ENCODE measurements at places on chromosomes 3 and 15. TPM values are rescaled to one million over a fixed set of nuclear protein-coding genes. Genes with fewer than 3 reads are reported as not detected.

The PTH1R gene
- not detected for total RNA-seq

- no peak for ATAC-seq
Measured at GRCh38 chr3:177567833-177568232, 370.6 kb upstream of the TBL1XR1 start.

DNA sequence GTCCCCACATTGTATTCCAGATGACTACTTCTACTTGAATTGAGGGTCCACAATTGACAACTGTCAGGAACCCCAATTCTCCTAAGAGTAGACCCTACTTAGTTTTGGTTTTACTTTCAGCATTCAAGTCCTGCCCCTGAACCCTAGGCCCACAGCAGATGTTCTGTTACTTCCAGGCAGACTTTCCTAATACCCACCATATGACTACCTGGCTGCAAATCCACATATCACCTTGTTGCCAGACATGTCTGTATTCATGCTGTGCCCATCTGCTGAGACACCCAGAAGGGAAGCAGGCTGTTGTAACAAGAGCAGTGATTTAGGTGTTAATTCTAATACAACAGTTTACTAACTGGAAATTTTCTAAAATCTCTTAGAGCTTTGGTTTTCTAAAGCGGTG is 235.1 kb upstream of the CCDC54 start:
- no peak for ATAC-seq

- ATAC-seq = no peak
Measured at GRCh38 chr3:13566453-13566748, 17.5 kb downstream of the FBLN2 start.

DNA sequence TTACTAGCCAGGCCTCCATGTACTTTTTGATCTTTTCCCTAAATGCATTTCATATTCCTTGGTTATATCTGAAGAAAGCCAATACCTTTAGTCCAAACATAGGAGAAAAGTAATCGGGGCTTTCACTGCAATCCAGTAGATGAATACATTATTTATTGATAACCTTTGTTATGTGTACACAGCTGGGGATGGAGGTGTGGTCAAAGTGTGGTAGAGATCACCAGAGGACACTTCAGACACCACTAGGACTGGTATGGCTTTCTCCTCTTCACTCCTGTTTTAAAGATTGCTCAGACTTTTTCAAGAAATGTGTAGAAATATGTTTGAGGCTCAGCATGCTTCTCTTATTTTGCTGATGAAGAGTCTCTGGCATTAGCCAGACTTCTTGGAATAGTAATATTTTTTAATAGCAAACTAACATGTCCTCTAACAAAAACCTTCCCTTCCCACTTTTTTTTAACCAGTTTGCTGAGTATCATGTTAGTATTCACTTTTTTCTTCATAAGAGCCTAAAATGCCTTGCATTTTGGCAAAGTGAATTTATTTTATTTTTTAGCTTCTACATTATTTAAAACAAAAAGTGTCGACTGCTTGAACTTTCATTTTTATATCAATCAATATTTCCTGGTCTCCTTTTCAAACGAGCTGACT is 65.6 kb upstream of the MBNL1 start:
- peak; percentile 23 for ATAC-seq

The HDC gene
- total RNA-seq = 0.57 TPM

The TM4SF1 gene
- total RNA-seq = 0.35 TPM

- no peak for ATAC-seq
Measured at GRCh38 chr15:67127331-67127664, 61.9 kb downstream of the SMAD3 start.

The ACAD11 gene
- total RNA-seq = 29.4 TPM

The DPPA2 gene
- not detected for total RNA-seq

The SPTBN5 gene
- total RNA-seq = 0.46 TPM

The SCN10A gene
- 0.14 TPM for total RNA-seq

GRCh38 chr3:45968149-45968548 is 24.9 kb downstream of the CXCR6 start:
- ATAC-seq = no peak

The NRG4 gene
- 1.3 TPM for total RNA-seq
